ENCODE measurements at places on chromosomes 3 and 15.
A peak's percentile ranks its signal among the peaks of the same experiment; 100 is the strongest.

GRCh38 chr3:134644731-134645514 is 5.9 kb downstream of the KY start:
- DNase-seq: peak; percentile 38

DNA sequence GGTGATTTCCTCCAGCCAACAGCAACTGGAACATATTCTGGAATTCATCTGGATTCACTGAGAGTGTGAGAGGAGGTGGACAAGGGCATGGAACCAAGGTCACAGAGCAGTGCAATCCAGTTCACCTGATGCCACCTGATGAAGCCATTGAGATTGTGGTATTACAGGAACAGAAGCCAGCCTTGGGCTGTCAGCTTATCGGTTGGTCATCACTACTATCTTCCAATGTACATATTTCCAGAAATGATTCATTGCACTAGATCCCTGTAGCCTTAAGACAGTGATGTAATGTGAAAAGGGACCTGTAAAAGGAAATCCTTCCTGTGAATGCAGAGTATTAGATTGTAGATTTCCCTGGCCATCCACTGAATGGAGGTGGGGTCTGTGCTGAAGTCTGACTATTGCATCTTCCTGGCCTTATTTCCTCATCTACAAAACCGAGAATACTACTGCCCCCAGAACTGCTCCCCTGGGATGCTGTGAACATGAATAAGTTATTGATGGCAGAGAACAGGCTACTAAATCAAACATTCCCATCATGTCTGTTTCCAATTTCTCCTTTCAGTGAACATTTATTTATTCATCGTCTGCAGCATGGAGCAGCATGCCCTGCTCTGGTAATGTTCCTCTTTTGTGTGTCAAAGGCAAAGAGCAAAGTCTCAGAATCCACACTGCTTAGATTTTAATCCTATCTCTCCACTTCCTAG is 47.4 kb upstream of the TPM1 start:
- DNase-seq: no peak

- no peak for DNase-seq
Measured at GRCh38 chr15:63600001-63600615, 2.9 kb downstream of the FBXL22 start.

DNA sequence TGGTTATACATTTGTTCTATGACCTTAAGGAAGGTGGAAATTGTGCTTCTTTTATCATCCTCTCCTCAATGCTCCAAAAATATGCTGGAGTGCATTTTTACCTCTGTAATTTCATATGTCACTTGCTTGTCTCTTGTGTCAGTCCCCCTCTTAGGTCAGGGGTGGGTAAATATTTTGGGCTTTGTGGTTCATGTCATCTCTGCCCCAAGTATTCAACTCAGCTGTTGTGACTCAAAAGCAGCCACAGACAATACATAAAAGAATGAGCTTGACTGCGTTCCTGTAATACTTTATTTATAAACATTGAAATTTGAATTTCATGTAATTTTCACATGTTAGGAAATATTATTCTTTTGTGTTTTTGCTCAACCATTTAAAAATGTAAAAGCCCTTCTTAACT is 60.4 kb upstream of the SLC24A5 start:
- DNase-seq: no peak

GRCh38 chr15:74725225-74725774 is at the start of gene CYP1A1:
CYP1A1 (minus strand) TSS chr15:74725528; CDS start chr15:74723097, 2,431 bp downstream.
- peak; percentile 36 for DNase-seq

DNA sequence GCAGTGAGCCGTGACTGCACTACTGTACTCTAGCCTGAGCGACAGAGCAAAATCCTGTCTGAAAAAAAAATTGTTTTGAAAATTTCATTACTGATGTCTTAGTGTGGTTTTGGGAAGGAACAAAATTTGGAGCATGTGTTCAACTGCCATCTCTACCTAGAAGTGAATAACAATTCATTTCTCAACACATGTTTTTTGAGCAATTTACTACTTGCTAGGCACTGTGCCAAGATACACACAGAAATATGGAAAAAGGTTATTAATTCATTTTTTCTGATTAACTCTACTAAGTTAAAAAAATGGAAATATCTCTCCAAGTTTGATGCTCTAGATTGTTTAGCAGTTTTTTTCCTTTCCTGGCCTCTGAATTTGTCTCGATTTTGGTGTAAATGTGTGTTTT is 5.2 kb upstream of the TCF12 start:
- DNase-seq: no peak

GRCh38 chr3:58880182-58880581 is 169.6 kb downstream of the CFAP20DC start:
- DNase-seq: no peak

DNA sequence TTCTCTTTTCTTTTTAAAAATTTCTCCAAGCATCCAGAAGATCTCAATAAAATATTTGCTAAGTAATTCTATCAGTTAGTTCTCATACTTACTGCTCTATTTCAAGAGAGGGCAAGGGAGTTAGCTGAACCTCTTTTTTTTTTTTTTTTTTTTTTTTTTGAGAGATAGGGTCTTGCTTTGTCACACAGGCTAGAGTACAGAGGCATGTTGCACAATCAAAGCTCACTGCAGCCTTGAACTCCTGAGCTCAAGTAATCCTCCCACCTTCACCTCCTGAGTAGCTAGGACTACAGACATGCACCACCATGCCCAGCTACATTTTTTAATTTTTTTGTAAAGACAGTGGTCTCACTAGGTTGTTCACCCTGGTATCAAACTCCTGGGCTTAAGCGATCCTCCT is 21.4 kb downstream of the HDC start:
- no peak for DNase-seq

DNA sequence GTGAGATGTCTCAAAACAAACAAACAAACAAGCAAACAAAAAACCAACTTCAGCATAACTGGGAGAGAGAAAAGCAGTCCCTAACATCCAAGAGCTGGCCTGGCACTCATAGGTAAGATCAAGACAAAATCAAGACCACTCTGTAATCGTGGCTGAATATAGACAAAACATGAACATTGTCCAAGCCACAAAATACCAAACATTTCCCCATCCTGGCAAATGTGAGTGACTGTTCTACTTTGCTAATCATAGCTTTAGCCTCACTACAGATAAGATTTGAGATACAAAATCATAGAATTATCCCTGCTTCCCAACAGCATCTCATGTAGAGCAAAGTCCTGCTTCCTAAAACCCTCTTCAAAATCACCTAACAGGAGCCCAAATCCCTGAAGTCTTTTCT is 116.7 kb upstream of the PRTG start:
- no peak for DNase-seq

DNA sequence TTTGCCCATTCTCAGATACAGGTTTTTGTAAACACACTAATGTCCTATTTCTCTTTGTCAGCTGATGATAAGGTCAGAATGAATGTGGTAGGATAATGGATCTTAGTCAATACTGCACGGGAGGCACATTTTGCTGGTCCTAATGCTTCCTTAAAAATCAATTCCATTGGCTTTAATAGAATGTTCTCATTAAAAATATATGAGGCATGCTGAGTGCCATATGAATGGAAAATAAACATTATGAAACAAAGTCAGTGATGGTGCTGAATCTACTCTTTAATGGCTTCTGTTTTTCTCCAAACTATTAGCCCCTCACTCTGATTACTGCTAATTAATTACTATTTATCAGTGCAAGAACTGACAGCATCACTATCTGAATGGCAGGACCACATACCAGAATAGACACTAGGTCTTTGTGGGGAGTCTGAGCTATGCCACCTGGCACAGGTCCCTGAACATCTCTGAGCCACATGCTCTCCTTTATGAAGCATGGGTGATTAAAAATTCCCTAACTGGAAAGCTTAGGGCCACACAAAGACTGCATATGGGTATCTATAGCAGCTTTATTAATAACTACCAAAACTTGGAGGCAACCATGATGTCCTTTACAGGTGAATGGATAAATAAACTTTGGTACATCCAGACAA is 278.9 kb downstream of the MEX3B start:
- no peak for DNase-seq

DNA sequence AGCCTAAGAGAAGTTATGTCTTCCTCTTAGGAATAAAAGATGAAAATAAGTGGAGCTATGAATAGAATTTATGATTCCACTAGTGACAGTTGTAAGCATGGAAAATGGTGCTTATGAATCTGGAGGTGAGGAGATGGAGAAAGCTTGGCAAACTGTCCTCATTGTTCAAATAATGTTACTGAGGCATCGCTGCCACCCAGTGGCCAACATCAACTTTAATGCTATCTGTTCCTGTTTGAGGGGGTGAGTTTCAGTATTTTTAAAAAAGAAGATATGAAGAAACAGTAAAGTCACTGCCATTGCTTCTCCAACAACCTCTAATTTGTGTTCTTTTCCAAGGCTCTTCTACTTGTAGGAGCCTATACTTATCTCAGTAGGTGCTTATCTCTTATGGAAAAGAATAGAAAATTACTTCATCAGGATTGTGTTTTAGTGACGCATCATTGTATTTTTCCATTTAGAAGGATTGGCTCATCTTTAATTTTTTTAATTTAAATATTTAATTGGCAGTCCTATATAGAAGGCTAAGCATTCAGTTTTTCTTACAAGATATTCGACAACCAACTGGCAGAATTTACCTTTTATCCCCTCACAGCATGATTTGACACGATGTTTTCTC is 260.4 kb upstream of the P2RY1 start:
- DNase-seq: peak; percentile 55

DNA sequence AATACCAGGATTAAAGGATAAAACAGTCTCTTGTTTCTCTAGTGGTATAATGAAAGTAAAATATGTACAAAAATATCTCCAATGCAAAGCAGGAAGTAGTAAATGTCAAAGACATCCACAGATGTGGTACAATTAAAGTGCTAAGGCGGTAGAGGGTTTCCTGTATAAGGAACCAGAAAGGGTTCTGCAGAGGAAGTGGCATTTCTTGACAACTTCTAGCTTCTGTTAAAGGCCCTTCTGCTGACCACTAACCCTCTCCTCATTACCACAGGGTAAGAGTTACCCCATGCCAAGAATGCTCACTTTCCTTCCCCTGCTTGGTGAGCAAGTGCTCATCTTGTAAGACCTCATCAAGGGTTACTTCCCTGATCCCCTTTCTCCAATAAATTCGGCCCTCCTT is 883.6 kb upstream of the NR2F2 start:
- DNase-seq: no peak

- no peak for DNase-seq
Measured at GRCh38 chr3:149460117-149460516, 14.4 kb upstream of the TM4SF4 start.

DNA sequence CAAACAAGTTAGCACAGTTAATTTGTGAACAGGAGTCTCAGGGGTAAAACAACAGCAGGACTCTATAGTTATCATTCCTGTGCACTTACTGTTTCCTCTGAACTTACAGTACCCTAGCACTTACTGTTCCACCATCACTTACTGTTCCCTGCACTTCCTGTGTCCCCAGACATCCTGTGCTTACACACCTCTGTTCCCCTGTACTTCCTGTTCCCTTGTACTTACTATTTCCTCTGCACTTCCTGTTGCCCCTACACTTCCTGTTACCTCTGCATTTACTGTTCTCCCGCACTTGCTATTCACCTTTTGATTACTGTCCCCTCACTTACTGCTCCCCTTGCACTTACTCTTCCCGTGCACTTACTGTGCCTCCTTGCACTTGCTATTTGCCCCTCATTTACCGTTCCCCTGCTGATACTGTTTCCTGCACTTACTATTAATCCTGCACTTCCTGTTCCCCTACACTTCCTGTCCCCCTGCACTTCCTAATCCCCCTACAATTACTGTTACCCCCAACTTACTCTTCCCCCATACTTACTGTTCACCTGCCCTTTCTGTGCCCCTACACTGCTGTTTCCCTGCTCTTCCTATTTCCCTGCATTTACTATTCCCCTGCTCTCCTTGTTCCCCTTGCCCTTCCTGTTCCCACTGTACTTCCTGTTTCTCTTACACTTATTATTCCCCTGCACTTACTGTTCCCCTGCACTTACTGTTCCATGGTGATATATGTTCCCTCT is 30.3 kb downstream of the TPRA1 start:
- DNase-seq: no peak

GRCh38 chr15:34621675-34622074 is 38.2 kb upstream of the GOLGA8B start:
- no peak for DNase-seq

- DNase-seq: peak; percentile 62
Measured at GRCh38 chr3:197394464-197395321, 96.3 kb upstream of the DLG1 start.

DNA sequence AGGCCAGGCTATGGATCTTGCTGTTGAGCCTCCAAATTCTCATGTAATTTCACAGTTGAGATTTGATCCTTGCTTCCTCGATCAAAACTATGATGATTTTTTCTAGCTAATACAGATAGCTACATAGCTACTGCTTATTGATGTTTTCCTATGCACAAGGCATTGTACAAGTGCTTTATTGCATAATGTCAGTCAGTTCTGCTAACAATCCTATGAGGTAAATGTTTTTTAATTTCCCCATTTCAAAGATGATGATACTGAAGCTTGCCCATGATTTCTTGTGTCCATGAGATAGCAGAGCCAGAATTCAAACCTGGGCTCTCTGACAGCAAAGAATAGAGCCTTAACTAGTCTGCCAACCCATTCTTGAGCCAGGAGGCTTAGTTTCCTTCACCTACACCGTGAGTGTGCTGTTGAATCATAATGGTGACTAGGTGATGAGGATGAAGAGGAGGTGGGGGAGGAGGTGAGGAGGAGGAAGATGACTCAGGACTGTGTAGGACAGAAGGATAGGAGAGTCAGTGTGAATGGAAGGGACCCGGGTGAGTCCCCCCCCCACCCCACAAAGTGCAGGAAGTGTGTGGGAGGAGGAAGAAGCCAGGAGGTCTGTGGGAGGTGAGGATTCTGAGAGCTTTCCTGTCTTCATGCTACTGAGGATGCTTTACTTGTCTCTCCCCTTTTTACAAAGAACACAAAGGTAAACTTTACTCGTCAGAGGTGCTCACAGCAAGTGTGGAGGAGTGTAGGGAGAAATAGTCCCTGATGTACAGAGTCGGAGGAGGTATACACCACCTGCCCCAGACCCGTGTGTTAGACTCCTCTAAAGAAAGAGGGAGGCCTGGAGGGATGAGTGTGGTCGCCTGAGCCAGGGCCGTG is 3.6 kb downstream of the TAGLN3 start:
- DNase-seq: peak; percentile 55

DNA sequence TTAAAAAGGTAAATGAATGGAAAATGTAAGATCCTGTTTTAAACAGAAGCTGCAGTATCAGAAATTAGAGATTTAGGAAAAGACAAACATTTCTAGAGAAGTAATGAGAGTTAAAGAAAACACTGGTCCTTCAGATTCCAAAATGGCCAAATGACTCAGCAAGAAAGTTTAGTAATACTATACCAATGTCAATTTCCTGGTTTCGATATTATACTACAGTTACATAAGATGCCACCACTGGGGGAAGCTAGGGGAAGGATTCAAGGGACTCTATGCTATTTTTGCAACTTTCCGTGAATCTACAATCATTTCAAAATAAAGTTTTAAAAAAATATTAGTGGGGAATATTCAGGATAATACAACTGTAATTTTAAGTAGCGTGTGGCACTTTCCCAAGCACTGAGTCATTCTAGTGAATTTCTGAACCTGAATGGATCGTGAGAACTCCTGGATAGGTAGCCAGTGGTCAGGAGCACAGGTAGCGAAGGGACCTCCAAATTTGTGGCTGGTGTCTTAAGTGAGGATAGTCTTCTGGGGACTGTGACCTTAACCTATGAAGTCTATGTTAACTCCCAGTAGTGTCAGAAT is 37.6 kb downstream of the TMCC1 start:
- DNase-seq: no peak

Data from head of caudate nucleus (tissue), 42 donors.